ENCODE measurements at places on chromosomes 1 and 21. TPM values are rescaled to one million over a fixed set of nuclear protein-coding genes. Genes with fewer than 3 reads are reported as not detected.

GRCh38 chr1:15195420-15196052 lies 42.0 kb downstream of the TMEM51 start:
- DNase-seq, result no peak

GRCh38 chr1:65409314-65409713 lies 11.2 kb upstream of the LEPR start:
- no peak for DNase-seq

GRCh38 chr1:174850726-174851125 lies 149.0 kb upstream of the CACYBP start:
- DNase-seq, result no peak

DNA sequence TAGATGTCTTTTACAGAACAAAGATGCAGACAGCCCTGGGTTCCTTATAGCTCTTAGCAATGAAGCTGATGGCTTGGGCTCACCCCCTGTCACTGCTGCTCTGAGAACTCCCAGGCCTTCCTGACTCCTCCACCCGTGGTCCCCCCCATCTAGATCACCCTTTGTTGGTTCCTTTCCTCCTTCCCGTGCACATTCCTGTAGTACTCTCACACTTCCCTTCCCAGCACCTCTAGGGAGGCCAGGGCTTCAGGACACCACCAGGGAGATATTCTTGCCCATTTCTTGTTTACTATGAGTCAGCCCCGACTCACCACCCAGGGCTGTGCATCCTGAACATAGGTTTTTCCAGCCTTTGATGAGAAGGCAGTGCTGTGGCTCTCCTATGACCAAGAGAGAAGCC lies 14.4 kb upstream of the NOS1AP start:
- no peak for DNase-seq

COL9A2 gene
- polyA plus RNA-seq, result 2.2 TPM

DNA sequence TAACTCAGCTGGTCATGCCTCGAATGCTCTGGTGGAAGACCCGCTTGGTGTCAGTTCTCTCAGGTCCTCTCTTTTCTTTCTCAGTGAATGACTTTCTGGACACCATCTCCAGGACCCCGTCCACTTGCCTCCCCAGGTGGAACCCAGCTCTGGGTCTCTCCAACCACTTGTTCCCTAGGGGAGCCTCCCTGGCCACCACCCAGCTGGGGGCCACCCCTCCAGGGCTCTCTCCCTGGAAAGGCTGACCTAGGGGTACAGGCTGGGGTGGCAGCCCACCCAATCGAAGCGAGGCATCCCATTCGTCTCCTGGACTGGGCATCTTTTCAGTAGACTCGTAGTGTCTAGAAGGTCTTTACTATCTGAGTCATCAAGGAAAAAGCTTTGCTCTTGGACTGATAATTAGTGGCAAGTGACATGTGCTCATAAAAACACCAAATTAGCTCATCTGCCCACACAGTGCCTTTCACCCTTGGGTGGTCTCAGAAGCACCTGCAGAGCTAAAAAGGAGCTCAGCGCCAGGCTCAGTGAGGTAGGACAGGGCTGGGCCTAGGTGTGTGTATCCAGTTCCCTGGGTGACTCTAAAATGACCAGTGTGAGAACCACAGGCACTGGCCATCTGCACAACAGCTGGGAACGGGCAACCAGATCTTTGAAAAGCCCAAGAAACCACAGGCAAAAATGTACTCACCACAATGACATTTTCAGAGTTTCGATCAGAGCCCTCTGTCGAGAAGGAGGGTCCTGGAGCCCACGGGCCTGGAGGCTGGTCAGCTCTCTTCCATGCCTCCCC lies 2.4 kb upstream of the PDXK start:
- DNase-seq, result no peak

DNA sequence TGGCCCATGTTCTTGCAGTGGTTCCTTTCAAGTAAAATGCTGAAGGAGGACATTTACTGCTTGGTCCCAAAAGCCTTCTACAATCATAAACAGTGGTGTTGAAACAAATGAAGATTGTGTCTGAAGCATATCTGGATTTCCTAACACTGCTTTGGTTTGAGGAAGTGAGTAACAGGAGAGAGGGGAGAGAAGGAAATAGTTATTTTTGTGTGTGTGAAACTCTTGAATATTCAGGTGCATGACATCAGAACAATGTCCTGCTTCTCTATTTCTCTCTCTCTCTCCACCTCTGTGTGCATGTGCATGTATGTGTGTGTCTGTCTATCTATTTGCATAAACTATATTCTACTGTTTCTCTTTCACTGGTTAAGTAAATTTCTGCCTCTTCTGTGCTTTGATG lies 61.4 kb upstream of the TNFSF18 start:
- no peak for DNase-seq

DNA sequence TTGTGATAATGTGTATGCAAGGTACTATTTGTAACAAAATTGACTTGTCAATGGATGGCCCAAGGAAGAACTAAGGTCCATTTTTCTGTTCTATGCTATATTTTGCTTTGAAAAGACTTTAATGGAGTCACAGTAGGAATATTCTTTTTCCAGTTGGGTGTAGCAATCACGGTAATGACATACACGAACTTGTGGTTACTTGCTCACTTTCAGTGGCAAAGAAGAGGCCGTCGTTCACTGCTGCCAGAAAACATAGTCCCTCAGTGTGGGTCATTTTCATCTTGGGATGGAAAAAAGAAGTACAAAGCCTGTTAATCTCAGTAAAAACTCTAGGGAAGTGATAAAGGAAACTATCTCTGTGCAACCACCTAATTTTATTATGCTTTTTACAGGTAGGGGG lies 47.8 kb upstream of the LAMC2 start:
- DNase-seq, result no peak

GRCh38 chr1:33578557-33579448 lies 106.4 kb downstream of the ZSCAN20 start:
- no peak for DNase-seq

GRCh38 chr1:41312991-41313645 lies 48.1 kb upstream of the FOXO6 start:
- no peak for DNase-seq

GRCh38 chr1:1175221-1176062 lies 1.8 kb downstream of the TTLL10 start:
- DNase-seq, result no peak

DYNLT4 gene
- polyA plus RNA-seq, result not detected

DNA sequence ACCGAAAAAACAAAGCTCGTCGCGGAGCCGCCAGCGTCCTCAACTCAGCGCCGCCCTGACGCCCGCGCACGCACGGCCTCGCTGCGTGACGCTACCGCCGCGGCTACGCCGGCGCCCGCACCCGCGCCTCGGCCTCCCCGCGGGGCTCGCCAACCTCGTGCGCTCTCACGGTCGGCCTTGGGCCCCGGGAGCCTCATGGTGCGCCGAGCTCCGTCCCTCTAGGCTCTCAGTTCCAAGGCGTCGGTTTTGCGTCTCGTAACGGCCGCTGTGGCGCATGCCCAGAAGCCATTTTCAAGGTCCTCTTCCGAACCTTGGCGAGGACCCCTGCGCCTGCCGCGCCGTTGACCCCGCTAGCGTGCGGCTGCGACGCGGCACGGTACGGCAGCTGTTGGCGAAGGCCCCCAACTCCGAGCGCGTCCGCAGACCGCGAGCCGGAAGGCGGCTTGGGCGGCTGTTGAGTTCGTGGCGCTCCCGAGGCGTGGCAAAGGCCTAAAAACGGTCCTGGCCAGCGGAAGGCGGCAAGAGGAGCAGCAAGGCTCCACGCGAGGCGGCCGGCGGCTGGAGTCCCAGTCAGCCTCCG lies at the start of gene HENMT1:
Gene HENMT1 (minus strand): TSS at position 64 of the 580 bp plus-strand sequence. CDS start 1,209 bp downstream, outside the sequence.
- DNase-seq, result peak; percentile 90

GRCh38 chr21:31665397-31665796 lies 5.9 kb downstream of the SOD1 start:
- no peak for DNase-seq

GJA9 gene
- not detected for polyA plus RNA-seq

DNA sequence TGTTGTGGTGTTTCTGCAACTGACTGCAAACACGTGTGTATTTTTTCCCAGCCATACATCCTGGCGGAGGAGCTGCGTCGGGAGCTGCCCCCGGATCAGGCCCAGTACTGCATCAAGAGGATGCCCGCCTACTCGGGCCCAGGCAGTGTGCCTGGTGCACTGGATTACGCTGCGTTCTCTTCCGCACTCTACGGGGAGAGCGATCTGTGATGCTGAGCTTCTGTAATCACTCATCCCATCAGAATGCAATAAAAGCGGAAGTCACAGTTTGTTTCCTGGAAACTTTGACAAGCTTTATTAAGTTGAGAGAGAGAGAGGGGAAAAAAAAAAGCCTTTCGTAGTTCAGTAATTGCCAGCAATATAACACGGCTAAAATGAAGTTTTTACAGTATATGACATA lies 32.7 kb upstream of the MTR start:
- DNase-seq, result no peak

SPATA45 gene
- polyA plus RNA-seq, result not detected

DNA sequence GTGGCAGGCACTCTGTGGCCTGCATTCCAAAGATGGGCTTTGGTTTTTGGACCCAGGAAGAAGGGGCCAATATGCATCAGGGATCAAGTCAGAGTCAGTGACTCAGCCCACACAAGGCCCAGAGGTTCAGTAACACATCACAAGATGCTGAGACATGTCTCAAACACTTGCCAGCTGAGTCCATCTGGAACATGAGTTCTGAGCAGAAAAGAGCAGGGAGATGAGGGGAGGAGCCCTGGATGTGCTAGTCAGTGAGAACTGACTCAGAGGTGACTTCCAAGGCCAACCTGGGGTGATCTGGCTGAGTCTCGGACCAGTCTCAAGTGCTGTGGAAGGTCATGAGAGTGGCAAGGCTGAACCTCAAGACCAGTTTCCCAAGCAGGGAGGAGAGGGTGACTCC lies 150.1 kb downstream of the CDC7 start:
- no peak for DNase-seq

CD5L gene
- polyA plus RNA-seq, result not detected

- no peak for DNase-seq
Observed at GRCh38 chr1:53681351-53681976, 57.5 kb downstream of the GLIS1 start.

SLC25A33 gene
- polyA plus RNA-seq, result 7.4 TPM

DNA sequence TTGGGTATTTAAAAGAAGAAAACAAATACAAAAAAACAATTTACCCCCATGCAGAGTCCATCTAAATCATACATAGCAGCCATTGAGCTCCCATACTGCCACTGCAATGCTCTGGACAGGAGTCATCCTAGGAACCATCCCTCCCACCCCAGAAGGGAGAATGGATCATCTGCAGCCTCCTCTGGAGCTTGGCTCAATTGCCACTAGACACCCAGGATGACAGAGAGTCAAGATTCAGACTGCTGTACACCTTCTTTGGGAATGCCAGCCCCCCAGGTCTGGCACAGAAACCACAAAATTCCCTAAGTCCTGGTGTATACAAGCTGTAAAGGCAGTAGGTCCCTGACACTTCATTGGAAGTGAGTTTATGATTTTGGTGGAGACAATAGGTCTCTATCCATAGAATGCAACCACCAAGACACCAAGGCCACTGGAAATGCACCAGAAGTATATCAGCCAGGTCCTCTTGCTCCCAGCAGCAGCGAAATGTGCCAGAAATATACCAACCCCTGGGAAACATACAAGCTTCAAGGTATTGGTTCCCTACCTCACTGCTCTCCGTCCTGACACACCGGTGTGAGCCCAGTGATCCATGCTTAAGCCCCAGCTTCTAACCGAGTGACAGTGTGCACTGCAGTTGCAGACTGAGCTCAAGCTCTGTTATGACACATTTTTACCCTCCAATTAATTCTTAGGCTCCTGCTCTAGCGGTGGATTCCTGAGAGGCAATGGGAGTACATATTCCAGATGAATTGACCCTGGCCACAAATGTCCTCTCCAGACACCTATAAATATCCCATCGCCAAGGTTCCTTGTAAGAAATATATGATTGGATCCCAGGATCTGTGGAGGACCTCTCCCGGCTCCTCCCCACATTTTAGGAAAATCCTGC lies 4.4 kb downstream of the TAL1 start:
- no peak for DNase-seq

FAM110D gene
- polyA plus RNA-seq, result not detected

GRCh38 chr1:161492827-161493226 lies 12.4 kb upstream of the FCGR2A start:
- DNase-seq, result no peak

- DNase-seq, result no peak
Observed at GRCh38 chr21:18147678-18148077, 97.0 kb upstream of the CHODL start.

DNA sequence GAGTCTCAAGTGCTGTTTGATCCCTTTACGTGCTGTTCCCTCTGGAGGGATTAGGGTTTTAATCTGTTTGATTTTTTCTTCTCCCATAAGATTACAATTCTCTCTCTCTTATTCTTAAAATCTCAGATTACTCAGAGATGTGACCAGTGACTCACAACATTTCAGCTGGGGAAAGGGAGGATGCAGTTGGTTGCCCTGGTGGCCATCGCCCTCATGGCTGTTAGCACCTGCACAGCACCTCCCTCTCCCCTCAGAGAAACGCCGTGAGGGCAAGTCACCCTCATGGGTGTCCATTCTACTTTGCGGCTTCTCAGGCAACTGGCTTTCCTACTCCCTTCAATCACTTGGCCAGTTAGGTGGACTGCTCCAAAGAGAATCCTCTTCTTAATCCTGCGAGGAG lies 42.4 kb upstream of the KCNA3 start:
- DNase-seq, result no peak

GRCh38 chr1:119768778-119769177 lies at the start of gene HMGCS2:
TSS of gene HMGCS2 (minus strand) at chr1:119768905. CDS start at chr1:119768844, 61 bp downstream.
- no peak for DNase-seq

DNA sequence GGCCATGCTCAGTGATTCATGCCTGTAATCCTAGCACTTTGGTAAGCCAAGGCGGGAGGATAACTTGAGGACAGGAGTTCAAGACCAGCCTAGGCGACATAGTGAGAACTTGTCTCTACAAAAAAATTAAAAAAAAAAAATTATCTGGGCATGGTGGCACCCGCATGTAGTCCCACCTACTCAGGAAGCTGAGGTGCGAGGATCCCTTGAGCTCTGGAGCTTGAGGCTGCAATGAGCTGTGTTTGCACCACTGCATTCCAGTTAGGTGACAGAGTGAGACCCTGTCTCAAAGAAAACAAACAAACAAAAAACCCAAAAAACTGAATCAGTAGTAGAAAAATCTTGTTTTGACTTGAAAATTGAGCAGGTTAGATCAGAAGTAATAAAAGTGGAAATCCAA lies 67.1 kb upstream of the IPO9 start:
- no peak for DNase-seq

- no peak for DNase-seq
Observed at GRCh38 chr1:244445320-244446181, 6.2 kb downstream of the ADSS2 start.

DNA sequence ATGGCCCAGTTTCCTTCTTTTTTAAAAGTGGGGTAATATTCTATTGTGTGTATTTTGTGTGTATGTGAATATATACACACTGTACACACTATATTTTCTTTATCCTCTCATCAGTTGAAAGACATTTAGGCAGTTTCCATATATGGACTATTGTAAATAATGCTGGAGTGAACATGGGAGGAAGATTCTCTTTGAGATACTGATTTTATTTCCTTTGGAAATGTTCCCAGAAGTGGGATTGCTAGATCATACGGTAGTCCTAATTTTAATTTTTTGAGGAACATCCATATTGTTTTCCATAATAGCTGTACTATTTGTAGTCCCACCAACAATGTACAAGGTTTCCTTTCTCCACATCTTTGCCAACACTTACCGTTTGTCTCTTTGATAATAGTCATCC lies 51.0 kb downstream of the F3 start:
- no peak for DNase-seq

All from immature natural killer cell (primary cell).